SK-N-DZ (cell line): ENCODE measurements at places on chromosomes 13 and 19.
A peak's percentile ranks its signal among the peaks of the same experiment; 100 is the strongest.

DNA sequence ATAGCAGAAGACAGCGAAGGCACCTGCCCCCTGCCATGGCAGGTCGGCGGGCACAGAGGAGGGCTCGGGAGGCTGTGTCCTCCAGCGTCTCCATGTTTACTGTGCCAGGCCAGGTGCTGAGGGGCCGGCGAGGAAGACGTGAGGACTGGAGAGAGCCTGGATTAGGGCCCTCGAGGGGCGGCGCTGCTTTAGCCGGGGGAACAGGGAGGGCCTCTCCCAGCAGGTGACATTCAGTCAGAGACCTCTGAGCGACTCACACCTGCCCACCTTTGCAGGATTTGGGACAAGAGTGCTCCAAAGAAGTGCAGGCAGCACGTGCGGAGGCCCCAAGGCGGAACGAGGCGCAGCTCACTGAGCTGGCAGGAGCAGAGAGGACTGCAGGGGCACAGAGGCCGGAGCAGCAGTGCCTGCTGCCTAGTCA lies 17.6 kb downstream of the KDM4B start:
- no peak for DNase-seq

DNA sequence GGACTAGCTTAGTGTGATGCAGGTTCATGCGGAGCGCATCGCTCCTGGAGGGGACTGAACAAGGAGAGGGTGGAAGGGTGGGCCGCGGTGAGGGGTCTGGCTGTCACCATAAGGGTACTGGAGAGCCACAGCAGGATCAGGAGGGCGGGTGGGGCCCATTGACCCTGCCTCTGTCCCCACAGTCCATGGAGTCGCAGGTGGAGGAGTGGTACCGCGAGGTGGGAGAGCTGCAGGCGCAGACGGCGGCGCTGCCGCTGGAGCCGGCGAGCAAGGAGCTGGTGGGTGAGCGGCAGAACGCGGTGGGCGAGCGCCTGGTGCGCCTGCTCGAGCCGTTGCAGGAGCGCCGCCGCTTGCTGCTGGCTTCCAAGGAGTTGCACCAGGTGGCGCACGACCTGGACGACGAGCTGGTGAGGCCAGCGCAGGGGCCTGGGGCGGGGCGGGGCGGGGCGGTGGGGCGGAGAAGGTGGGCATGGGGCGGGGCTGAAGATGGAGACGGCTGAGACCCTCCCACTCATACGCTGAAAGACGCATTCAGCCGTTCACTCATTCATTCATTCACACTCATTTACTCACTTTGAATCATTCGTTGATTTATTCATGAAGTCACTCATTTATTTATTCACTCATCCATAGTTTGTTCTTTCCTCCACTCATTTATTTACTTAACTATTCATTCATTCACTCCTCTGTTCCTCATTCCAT lies 27.5 kb upstream of the SHKBP1 start:
- DNase-seq = peak; percentile 86

DNA sequence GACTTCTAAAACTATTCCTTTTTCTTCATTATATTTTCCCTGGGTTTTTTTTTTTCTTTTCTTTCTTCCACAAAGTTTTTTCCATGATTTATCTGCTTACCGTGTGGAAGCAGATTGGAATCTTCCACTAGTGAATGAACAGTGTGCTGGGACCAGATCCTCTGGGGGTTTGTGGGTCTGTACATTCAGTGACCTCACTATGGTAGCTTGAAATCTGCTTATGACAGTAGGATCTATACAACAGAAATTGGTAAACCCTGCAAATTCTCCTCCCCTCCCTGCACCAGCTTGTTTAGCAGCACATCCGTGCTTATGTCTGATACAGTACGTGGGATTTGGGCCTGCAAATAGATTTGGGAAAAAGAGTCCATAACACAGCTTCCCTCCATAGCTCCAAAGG lies 26.0 kb upstream of the MAB21L1 start:
- no peak for DNase-seq

DNA sequence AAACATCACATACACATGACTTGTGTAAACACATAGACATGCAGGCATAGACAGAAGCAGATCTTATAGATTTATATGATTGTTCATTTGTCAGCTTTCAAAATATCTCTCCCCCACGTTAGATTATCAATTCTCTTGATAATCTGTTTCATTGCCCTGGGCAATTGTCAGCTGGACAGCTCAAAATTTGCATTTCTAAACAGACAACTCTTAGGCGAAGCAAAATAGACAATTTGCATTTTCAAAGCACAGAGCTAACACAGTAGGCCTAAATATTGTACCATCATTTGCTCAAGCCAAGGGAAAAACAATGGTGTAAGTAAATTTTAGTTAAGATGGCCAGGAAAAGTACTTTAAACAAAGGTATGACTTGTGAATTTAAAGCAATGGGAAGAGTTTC lies 24.0 kb upstream of the KBTBD6 start:
- DNase-seq = no peak

DNA sequence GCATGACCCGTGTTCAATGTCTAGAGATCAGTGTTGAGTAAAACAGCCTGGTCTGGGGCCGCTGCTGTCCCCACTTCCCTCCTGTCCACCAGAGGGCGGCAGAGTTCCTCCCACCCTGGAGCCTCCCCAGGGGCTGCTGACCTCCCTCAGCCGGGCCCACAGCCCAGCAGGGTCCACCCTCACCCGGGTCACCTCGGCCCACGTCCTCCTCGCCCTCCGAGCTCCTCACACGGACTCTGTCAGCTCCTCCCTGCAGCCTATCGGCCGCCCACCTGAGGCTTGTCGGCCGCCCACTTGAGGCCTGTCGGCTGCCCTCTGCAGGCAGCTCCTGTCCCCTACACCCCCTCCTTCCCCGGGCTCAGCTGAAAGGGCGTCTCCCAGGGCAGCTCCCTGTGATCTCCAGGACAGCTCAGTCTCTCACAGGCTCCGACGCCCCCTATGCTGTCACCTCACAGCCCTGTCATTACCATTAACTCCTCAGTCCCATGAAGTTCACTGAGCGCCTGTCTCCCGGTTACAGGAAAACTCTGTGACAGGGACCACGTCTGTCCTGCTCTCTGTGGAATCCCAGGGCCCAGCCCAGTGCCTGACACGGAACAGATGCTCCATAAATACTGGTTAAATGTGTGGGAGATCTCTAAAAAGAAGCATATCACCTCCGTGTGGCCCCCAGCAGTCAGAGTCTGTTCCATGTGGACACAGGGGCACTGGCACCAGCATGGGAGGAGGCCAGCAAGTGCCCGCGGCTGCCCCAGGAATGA lies 1.5 kb upstream of the CEACAM5 start:
- peak; percentile 59 for DNase-seq

DNA sequence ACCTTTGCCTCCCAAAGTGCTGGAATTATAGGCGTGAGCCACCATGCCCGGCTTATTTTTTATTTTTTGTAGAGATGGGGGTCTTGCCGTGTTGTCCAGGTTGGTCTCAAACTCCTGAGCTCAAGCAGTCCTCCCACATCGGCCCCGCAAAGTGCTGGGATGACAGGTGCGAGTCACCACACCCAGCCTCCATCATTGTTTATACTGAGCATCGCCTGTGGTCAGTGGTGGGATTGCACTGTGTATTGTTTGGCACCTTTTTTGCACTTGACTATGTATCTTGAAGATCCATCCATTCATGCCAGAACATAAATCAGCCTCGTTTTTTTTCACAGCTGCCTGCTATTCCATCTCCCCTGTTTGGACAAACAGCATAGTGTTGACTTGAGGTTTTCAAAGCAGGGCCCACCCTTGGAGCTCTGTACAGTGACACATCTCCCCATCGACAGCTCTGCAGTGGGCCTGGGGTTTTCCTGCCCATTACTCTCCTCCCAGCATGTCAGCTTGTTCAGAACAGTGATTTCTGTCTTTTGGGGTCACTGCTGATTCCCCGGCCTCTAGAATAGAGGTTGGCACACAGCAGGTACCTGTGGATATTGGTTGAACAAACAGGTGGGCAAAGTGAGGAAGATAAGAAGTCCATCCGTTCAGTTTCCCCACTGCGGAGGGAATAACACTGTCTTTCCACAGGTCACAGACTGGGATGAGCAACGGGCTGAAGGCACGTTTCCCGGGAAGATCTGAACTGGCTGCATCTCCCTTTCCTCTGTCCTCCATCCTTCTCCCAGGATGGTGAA lies 8.2 kb upstream of the UPK1A start:
- no peak for DNase-seq

DNA sequence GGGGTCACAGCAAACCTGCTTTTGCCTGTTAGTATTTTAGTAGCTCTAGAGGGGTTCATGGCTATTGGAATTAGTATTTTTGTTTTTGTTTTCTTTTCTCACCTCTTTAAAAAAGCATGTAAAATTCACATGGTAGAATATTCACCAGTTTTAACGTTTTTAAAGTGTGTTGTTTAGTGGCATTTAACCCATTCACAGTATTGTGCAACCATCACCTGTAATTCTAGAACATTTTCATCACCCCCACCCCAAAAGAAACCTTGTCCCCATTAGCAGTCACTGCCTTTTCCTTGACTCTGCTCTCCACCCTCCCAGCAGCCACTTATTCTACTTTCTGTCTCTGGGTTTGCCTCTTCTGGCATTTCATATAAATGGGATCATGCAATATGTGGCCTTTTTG lies 39.8 kb downstream of the GATAD2A start:
- DNase-seq = no peak

DNA sequence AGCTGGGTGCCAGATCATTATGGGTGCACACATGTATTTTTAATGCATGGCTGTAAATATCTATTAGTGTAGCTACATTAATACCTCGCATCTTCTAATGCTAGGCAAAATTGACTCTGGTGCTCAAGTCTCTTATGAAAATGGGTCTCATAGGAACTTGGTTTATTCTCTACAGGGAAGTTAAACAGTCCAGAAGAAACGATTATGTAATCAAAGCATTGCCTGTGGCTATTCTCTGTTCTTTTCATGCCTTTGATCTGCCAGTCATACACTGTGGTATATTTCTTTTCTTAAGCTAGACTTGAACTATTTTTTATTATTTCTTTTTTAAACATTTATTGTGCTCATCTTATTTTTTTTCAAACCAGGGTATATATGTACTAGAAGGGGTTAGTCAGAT lies 1015.0 kb downstream of the SLITRK1 start:
- no peak for DNase-seq

GRCh38 chr19:51803967-51804366 lies 9.0 kb downstream of the FPR3 start:
- DNase-seq = no peak

DNA sequence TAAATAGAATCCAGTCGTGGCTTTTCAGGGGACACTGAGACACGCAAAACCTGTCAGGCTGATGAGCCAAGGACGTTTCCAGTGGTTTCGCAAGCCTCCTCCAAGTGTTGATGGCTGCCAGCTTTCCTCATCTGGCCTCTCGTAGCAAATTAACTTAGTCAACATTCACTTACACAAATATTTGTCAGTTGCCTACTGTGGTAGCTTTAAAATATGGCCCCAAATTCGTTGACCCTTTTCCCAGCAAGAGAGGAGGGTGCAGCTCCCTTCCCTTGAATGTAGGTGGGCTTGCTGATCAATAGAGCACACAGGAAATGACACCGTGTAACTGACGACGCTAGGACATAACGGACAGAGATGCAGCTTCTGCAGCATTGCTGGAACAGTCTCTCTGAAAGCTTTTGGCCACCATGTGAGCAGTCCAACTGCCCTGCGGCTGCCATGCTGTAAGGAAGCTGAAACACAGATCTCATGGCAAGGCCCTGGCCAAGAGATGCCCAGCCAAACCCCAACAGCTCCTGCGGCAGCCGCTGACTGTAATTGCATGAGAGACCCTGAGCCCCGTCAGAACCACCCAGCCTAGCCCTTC lies 5.5 kb upstream of the RANBP3 start:
- DNase-seq = no peak

GRCh38 chr19:29622166-29623070 lies 16.3 kb downstream of the POP4 start:
- DNase-seq = no peak

GRCh38 chr19:11540645-11541044 lies 2.0 kb downstream of the CNN1 start:
- DNase-seq = no peak

- no peak for DNase-seq
These were observed 214.9 kb downstream of the KLF5 start for GRCh38 chr13:73273745-73274144.

- no peak for DNase-seq
These were observed 1.2 kb downstream of the ITPKC start for GRCh38 chr19:40717880-40718773.

DNA sequence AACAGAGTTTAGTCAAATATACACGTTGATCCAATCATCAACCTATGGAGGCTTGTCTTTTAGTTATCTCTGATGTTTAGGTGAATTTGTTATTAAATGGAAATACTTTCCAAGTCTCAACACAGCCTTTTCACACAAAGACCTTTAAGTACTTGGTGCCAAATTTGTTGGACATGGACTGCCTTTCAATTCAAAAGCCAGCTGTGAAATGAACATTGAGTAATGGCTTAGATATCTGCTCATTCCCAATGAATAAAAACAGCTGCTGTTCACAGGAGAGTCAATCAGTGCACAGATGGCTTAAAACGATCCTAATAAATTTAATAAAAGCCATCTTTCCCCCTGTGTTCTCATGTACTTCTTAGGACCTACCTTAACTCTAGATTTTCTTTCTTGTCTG lies 19.9 kb upstream of the DHRS12 start:
- DNase-seq = no peak

DNA sequence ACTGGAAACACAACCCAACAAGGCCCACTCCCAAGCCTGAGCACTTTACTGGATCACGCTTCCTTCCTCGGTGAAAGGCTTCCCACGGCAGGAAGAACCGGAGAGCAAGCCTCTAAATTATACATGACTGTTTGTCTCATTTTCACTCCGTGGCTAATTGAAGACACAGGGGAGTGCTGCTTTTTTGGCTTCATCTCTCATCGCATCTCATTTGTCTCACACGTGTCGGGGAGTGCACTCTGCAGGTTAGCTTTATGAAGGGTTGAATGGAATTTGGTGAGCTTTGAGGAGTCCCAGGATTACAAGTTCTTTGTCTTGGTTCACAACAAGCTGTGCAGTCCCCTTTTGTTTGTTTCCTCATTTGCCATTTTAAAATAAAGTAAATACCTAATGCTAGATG lies 544.6 kb downstream of the GPC6 start:
- no peak for DNase-seq
